Nephron progenitor cell (in vitro differentiated cells): ENCODE measurements at places on chromosomes 3 and 15.

DNA sequence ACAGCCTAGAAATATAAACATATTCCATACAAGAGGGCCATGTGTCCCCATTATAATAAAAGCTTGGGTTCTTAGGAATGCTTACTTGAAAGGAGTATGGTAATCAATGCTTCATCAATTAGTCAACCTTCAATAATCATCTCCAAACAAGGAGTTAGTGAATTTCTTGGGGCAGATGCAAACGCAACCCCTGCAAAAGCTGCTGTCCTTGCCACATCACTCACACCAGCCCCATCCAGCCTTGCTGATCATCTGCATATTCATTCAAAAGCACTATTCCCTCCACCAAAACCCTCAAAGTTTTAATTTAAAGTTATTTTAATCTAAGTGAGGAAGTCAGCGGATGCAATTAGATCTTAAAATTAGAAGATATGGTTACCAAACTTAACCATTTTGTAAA is 54.0 kb upstream of the VGLL4 start:
- DNase-seq: no peak

DNA sequence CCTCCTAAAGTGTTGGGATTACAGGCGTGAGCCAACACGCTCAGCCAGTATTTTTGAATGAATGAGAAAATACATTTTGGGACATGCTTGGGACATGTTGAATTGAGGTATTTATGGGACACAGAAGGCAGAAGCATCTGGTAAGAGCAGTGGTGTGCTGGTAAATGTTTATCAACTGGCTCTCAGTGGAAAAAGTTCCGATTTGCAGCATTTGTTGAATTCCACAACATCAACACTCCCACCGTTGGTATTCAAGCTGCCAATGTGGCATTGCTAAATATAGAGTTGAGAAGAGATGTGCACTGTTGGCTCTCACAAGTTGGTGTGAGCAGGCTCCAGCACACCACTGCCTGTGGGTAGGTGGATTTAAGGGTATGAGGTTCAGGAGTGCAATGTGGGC is 35.8 kb upstream of the LRRFIP2 start:
- DNase-seq: no peak

DNA sequence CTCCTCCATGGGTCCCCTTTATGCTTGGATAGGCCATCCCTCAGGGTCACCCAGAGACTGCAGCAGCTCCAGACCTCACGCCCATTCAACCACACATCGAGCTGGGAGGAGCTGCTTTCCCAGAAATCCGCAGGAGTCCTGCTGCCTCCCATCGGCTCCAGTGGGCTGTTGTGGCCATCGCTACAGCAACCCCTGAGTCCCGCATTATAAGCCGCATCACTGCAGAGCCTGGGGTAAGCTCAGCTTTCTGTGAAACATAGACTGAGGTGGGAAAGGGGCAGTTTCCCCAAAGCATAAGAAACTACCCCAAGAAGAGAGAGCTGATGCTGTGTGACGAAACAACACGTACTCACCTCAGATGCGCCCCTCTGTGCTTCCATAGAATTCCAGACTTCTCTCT is 35.7 kb downstream of the MRPL46 start:
- DNase-seq: no peak

DNA sequence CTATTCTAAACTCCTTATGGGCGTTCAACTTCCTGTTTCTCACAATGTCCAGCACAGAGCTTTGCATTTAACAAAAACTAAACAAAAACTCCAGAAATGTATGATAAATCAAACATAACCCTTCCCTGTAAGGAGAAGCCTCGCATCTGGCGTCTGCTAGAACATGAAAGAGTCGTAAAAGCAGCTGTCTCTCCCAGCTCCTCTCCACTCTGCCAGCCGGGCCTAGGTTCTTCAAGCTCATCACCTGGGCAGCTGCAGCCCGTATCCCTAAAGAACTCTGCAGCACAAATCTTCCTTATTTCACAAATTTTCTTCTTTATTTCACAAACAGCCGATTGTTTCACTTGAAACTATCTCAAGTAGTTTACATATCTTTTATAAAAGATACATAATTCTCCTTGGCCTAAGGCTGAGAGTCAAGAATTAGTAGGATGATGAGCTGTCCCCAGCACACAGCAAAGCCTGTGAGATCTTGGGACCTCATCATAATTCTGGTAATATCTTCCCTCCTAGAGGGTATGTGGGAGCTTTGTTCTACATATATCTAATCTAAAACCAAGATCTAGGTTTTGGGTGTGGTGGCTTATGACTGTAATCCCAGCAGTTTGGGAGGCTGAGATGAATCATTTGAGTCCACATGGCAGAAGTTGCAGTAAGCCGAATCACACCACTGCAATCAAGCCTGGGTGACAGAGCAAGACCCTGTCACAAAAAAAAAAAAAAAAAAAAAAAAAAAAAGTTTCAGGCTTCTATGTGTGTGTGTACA is 35.3 kb downstream of the ANXA2 start:
- no peak for DNase-seq

GRCh38 chr15:66287461-66288057 is 5.8 kb upstream of the DIS3L start:
- no peak for DNase-seq

DNA sequence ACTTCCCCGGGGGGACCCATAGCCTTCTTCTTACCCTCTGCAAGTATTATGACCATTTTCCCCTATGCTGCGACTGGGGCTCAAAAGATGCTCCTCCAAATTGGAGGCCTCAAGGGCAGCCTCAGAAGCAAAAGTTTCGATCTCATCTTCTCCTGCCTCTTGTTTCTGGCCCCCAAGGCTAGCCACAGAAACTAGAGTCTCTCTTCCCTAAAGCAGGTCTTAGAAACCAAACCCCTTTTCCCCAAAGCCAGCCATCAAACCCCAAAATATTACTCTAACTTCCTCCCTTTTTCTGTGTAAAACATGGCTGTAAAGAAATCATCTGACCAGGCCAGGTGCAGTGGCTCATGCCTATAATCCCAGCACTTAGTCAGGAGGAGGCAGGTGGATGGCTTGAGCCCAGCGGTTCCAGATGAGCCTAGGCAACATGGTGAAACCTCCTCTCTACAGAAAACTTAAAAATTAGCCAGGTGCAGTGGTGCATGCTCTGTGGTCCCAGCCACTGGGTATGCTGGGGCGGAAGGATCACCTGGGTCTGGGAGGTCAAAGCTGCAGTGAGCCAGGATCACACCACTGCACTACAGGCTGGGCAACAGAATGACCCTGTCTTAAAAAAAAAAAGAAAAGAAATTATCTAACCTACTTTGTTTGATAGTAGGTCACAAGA is 36.7 kb upstream of the MFGE8 start:
- no peak for DNase-seq

GRCh38 chr3:28912120-28912885 is 368.6 kb upstream of the RBMS3 start:
- DNase-seq: no peak

- no peak for DNase-seq
Observed at GRCh38 chr15:77901251-77901881, 176.1 kb downstream of the TBC1D2B start.

GRCh38 chr15:78406016-78406585 is 31.9 kb upstream of the IREB2 start:
- DNase-seq: no peak

DNA sequence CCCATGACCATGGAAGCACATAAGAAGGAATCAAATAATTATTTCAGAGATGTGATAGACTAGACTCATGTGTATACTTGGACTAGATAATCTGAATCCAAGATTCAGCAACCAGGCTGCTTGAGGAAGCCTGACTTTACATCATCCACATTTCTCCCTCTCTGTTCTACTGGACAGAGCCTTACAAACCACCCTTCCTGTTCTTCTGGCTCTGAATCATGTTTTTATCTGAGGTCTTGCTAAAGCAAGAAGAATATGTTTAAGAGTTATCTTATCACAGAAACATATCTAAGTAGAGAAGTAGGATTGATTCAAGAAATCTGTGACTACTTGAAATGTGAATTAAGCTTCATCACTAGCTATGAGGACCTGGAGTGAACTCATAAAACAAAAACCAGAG is 71.1 kb upstream of the SLC24A5 start:
- DNase-seq: no peak

DNA sequence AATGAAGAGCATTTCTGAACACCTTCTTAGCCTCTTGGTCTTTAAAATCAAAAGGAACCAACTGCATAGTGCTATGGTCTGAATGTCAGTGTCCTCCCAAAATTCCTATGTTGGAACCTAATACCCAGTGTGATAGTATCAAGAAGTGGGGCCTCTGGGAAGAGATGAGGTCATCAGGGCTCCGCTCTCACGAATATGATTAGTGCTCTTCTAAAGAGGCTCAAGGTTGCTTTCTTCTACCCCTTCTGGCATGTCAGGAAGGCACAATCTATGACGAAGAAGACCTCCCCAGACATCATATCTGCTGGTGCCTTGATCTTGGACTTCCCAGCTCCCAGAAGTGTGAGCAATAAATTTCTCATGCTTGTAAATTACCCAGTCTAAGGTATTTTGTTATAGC is 209.5 kb downstream of the MAGI1 start:
- no peak for DNase-seq

DNA sequence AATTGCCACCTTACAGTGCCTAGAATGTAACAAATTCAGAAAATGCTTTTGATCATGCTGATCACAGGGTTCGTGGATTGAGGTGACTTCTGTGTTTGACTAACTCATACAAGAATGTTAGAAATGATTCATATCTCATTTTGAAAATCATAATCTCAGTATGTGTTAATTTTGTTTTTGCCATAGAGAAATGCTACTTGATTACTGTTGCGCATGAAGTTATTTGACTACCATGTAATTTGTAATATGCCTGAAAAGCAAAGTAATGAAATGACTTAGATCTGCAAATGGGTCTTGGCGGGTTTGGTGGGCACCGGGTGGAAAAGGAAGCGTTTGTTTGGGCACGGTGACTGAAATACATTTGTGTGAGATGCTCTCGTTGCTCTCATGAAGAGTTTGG is 173.6 kb upstream of the BHLHE40 start:
- no peak for DNase-seq

DNA sequence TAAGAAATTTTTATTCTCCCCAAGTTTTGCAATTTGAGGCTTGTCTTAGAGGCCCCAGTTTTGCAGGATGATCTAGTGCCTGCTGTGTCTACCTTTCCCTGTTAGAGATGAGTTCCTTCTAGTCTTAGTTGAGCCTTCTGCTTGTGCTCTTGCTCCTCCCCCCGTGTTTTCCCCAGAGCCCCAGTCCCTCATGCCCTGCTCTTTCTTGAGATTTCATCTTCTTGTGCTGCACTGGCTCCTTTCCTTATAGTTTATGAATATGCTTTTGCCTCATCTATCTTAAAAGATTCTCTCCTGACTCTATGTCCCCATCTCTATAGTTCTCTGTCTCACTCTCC is 4.7 kb downstream of the GAP43 start:
- DNase-seq: no peak

DNA sequence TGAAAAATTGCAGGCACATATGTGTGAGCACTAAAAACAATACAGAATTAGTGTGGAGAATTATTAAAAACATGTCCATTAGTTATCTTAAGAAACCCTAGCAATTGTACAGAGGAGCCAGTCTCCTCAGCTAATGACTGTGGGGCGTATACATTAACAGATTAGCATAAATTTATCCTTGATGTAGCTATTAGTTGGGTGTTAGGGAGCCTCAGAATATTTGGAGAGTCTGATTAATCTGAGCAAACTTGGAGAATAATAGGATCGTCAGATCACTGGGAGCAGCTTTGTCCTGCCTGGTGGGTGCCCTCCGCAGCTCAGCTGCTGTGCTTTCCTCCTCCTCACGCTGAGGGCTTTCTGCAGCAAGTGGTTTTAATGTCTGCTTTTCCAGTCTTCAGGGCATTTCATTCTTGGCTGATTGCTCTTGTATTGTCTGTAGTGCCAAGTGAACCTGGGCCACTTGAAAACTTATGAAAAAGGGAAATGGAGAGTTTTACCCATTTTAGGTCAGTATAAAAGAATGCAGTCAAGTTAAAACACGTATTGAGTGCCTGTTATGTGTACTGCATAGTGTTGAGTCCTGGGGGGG is 417.4 kb upstream of the SEMA6D start:
- DNase-seq: no peak

GRCh38 chr3:171315919-171316318 is 144.3 kb downstream of the TNIK start:
- DNase-seq: no peak

DNA sequence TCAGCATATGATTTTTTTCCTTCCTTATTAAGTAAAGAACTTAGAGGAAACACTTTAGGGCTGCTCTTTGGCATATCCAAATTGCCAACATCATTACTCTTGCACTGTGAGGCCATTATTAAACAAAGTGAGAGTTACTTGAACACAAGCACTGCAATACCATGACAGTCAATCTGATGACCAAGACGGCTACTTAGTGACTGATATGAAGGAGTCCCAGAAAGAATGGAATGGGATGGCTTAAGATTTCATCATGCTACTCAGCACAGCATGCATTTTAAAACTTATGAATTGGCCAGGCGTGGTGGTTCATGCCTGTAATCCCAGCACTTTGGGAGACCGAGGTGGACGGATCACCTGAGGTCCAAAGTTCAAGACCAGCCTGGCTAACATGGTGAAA is 55.2 kb downstream of the FAM98B start:
- DNase-seq: no peak
